Cortex of kidney (tissue), 1 donor: ENCODE measurements at places on chromosomes 12 and 14.

DNA sequence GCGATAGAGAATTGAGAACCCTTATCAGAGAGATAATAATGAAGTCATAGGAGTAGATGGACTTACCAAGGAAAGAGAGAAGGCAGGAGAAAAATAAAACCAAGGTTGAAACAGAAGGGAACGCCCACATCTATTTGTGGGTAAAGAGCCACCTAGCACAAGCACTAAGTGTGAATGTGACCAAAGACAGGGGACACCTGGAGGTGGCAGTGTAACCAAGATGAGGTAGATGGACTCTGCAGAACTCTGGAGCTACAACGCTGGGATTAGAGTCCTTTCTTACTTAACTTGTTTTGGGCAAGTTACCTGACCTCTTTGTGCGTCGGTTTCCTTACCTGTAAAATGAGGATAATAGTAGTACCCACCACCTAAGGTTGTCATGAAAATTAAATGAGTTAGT is 101.9 kb downstream of the SLC5A8 start:
- DNase-seq: no peak

GRCh38 chr14:73749706-73750530 is 35.7 kb upstream of the PNMA1 start:
- no peak for DNase-seq

GRCh38 chr12:59115995-59116394 is 195.7 kb upstream of the LRIG3 start:
- DNase-seq: no peak

GRCh38 chr12:88503281-88503703 is 77.0 kb downstream of the KITLG start:
- no peak for DNase-seq

- no peak for DNase-seq
These were observed 3.9 kb upstream of the GDF11 start for GRCh38 chr12:55739025-55739378.

DNA sequence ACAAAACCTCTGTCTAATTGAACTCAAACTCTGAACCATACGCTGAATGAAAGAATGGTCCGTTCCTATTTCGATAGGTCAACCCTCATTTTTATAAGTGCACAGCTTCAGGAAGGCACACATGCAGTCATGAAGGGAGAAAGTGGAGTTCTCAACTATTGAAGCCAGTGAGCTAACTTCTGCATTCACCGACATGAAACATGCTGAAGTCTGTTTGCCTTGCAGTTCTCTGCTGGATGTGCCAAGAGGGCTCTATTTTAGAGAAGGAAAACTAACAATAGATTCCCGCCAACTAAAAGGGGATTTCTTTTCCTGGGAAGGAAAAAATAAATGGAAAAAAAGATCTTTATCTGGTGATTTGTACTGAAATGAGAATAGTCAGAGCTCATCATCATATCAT is 191.0 kb upstream of the PLEKHG7 start:
- DNase-seq: no peak

DNA sequence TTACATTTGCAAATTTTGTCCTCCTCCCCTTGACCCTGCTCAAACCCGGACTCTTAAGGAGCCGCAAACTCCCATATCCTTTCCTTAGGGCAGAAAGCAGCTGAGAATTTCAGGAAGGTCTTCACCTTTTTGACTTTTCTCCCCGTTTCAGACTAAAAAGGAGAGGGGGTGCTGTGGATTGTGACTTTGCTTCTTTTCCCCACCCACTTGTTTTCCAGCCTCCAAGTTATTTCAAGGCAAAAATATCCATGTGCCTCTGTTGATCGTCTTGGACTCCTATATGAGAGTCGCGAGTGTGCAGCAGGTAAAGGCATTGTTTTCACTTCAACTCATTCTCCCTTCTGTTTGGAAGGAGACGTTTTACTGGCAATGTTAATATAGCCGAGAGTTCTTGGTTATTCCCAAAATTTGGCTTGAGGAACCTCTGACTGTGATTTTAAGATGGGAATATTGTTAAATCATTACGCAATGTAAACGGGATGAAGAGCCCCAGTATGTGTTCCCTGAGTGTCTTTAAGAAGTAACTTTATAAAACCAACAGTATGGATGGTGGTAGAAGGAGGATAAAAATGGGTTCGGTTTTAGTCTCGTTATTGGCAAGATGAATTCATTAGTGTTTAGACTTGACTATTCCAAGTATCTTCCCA is 663 bp downstream of the LRRK2 start:
- no peak for DNase-seq
